IPS-NIHi11 (cell line): ENCODE measurements at places on chromosomes 16 and 17.

- DNase-seq: no peak
Observed at GRCh38 chr17:1559047-1560043, 3.2 kb downstream of the PITPNA start.

GRCh38 chr16:54783226-54783625 lies 147.4 kb upstream of the IRX5 start:
- DNase-seq: no peak

GRCh38 chr17:36943250-36944191 lies 5.2 kb upstream of the AATF start:
- peak; percentile 31 for DNase-seq

- DNase-seq: no peak
Observed at GRCh38 chr17:35627417-35627816, 40.3 kb downstream of the AP2B1 start.

- DNase-seq: peak; percentile 11
Observed at GRCh38 chr16:61263400-61263799, 772.8 kb downstream of the CDH8 start.

DNA sequence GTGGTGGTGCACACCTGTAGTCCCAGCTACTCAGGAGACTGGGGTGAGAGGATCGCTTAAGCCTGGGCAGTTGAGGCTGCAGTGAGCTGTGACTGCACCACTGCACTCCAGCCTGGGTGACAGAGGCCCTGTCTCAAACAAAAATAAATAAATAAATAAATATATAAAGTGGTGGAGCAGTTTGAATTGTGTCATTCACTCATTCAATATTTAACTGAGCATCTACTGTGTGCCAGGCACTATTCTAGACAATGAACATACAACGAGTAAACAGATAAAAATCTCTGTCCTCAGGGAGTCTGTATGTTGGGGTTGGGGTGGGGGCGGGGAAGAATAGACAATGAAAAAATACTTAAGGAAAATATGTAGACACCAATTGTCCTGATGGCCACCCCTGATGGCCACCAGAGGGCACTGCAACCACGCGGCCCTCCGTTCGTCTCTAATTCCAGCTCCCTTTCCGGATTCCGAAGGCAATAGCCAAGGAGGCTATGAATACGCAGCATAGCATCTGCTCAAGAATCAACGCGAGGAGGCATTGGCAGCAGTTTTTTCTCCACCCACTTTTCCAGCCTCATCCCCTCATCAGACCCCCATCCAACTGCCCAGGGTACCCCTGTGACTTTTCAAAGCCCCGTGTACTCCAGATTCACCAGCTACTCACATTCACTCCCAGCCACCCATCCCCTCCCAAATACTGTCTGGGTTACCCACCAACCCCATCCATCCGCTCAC lies 21.4 kb downstream of the QPRT start:
- peak; percentile 87 for DNase-seq

GRCh38 chr17:57898487-57899311 lies 48.9 kb upstream of the MRPS23 start:
- peak; percentile 85 for DNase-seq

- peak; percentile 33 for DNase-seq
Observed at GRCh38 chr17:75271955-75272847, 1.2 kb upstream of the MIF4GD start.

DNA sequence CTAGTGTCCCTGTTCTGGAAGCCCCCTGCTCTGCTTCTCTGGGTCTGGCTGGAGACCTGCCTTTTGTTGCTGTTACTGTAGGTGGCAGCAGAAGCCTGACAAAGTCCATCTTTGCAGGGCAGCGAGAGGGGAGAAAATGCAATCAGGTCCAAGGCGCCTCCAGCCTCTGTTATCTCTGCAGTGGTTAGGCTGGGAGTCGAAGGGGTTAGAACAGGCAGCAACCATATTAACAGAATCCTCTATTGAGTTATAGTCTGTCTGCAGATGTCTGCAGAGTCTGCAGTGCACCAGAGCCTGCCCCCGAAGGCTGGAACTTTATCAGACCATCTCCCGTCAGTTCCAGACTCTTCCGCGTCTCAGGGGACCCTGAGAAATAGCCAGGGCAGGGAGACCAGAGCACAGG lies 404.9 kb upstream of the EEF2KMT start:
- DNase-seq: peak; percentile 59

DNA sequence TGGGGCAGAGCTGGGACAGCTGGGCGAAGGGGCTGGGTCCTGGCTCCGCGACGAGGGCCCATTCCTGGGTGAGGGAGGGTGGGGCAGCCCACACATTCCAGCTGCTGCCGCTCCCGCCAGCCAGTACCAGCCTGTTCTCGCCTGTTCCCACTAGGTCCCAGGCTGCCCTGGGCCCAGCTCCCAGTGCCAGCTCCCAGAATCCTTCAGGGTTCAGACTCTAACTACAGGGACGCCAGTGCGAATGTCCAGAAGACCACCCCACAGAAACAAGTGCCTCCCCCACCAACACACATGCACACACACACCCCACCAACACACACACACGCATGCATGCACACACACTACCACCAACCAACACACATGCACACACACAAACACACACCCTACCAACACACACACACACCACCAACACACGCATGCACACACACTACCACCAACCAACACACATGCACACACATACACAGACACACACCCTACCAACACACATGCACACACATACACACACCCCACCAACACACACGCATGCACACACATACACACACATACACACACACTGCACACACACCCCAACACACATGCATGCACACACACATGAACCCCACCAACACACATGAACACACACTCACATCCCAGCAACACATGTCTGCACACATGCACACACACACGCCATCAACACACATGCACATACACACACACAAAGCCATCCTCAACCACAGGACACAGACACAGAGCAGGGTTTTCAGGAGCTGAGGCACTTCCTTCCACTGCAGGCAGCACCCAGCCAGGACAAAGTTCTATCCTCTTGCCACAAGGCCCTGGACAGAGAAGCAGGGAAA lies 27.5 kb upstream of the KRT17 start:
- no peak for DNase-seq

GRCh38 chr16:58042886-58043515 lies 17.4 kb downstream of the MMP15 start:
- DNase-seq: no peak

DNA sequence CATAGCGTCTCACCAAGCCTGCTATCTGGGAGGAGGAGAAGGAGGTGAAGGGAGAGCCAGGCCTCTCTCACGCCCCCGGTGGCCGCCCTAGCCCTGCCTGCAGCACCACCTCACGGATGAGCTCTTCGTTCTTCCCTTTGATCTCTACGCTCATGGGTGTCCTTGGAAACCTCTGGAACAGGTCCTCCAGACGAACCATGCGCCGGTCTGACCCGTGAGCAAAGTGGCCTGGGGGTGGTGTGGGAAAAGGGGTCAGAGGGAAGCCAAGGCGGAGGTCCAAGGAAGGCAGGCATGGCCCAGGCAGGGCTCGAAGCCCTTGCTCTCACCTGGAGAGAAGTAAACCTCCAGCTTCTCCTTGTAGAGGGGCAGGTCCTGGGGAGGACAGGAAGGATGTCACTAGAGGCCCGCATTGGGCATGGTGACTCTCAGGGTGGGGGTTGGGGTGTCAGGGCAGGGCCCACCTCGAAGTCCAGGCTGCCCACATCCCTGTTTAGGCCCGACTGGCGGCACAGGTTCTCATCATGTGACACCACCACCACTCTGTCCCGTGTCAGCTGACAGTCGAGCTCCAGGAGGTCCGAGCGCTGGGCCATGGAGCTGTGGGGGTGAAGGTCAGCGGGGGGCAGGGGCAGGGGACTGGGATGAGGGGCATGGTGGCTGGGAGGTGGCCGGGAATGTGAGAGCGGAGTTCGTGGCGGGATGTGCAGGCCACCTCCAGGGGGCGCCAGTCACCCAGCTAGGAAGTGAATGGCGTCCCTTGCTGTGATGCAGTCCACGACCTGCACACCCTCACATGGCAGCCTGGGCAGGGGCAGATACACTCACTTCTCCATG lies 923 bp downstream of the GDPD3 start:
- peak; percentile 91 for DNase-seq

DNA sequence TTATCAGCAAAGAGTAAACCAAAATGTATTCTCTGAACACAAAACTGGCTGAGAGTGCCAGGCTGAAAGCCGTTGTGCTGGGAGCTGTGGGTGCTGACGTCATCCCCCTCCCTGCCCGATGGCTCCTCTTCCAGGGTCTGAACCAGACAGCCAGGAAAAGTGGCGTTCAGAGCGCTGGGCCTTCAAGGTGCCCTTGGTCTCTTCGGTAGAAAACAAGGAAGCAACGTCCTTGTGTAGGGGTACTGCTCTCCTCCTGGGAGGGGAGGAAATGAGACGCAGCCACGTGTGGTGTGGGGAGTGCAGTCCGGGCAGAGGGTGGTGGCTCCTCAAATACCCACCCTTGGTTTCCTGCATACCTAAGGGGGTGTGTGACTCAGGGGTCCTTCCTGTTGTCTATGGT lies 394.7 kb downstream of the SEC14L1 start:
- no peak for DNase-seq

DNA sequence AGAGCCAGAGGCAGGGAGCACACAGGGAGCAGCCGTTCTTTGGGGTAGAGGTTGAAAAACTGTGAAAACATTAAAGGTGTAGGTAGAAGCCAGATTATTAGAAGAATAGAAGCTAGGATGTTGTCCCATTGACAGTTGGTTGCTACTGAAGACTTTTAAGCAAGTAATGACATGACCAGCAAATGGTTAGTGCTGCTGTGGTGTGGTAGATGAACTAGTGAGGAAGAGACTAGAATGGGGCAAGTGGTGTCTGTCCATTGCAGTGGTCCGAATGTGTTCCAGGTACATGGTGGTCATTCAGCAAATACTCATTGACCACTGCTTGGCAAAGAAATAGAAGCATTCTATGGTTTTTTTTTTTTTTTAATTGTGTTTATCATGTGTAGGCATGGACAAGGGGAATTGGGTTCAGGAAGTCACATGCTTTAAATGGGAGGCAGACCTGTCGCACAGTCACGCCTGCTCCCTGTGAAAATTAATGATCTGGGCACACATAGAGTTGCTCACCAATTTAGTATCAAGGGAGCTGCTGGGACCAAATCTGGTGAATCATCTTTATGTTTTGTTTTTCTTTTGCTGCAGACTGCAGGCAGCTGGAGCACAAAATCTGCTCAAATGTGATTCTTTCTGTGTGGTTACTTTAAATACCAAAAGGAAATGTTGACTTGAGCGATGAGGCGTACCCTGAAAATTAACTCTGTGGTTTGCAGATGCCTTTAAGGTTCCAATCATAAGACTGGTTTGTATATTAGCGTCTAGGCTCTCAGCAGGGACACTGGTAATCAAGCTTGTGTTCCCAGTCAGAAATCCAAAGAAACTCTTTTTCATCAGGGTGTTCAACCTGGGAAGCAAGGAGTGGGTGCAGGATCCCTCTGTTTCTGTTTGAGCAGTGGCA lies 30.7 kb downstream of the YPEL2 start:
- DNase-seq: no peak

- no peak for DNase-seq
Observed at GRCh38 chr17:63841350-63842172, 924 bp downstream of the SMARCD2 start.

DNA sequence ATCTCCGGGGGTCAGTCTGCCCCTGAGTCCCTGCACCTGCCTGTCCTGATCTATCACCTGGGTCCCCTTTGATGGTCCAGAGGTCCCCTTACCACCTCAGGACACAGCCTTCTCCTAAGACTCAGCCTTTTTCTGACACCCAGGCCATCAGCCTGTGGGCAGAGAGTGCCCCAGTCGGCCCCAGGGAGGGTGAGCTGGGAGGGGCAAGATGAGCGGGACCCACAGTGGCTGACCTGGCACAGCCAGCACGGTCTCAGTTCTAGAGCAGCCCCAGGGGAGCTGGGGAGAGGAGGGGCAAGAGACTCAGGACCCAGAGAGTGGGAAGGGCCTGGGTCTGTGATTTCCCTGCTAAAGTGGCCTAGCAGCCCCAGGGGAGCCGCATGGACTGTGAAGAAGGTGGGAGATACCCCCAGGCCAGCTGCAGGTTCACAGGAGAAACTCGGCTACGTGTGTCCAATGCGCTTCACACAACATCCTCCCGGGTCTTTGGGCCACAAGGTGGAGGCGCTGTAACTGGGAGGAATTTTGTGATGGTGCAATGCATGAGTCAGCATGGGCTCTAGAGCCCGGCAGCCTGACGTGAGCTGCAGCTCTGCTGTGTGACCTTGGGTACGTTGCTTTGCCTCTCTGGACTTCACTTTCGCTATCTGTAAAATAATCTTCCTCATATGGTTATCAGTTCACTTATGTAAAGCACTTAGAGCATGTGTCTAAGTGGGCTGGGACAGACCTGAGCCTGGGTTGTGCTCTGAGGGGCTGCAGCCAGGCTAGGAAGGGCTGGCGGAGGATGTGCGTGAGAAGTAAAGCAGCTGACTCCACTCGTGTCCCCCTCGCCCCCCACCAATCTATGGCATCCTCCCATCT lies 67.2 kb upstream of the LHX1 start:
- no peak for DNase-seq

DNA sequence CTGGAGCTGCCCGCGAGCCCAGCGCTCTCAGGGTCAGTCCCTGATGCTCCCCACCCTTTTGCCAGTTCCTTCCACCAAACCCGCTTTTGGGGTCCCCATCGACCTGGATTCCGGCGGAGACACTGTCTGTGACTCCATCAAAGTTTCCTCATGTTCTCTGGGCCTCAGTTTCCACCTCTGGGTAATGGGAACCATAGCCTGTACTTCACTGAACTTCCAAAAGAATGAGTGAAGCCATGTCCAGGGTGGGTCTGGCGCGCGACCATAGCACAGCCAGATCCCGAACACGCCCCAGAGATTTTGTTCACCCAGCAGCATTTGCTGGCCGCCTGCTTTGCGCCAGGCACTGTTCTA lies 327 bp downstream of the SDR42E2 start:
- DNase-seq: no peak

DNA sequence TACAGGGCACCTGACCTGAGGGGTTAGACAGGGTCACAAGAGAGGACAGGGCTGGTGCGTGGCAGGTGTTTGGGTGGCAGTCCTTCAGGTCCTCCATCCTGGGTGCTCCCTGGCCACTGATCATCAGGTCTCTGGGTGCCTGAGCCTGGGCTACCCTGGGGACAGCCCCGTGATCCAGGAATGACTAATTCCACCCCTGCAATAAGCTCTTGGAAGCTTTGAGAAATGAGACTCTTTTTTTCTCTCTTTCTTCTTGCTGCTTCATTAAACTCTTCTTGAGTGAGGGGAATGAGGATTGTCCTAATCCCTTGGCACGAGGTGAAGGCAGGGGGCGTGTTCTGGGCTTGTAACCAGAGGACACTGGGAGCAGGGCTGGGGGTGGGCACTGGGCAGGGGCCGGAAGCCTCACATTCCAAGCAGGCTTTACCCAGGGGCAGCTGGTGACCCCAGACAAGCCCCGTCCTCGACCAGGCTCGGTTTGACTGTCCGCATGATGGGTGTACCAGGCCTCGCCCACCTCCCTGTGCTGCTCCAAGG lies 21.4 kb upstream of the SPNS2 start:
- peak; percentile 30 for DNase-seq

GRCh38 chr17:58121925-58122324 lies 26.3 kb upstream of the OR4D1 start:
- DNase-seq: peak; percentile 49

GRCh38 chr17:56499799-56500388 lies 93.6 kb upstream of the NOG start:
- DNase-seq: peak; percentile 15
